ENCODE measurements at places on chromosomes 2 and 18.

GRCh38 chr18:61683856-61684255, 209.0 kb downstream of the RNF152 start:
- no peak overlapping the region for H3K27ac ChIP-seq
- H3K4me3 ChIP-seq: no peak overlapping the region
- H3K27me3 ChIP-seq: no peaks in the 10 kb centered on the region
- no peak for DNase-seq
- H3K36me3 ChIP-seq: no peaks in the 10 kb centered on the region

DNA sequence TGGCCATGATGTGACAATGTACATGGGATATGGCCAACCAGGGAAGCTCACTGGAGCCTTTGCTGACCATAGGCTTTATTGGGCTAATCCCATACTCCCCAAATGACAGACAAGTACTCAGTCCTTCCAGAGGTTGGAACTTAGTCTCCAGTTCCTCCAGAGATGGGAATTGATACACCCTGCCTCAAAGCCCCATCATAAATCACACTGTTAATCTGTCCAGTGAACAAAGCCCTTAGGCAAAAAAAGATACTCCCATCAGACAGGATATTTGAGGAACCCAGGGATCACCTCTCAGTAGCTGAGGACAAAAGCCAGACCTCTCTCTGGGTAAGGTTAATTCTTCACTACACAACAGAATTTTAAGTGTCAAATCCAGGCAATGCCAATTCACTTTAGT, 247.5 kb upstream of the CDH20 start:
- H3K27me3 ChIP-seq: no peaks in the 10 kb centered on the region
- no peak for DNase-seq
- no peak overlapping the region for H3K27ac ChIP-seq
- no peak overlapping the region for H3K4me3 ChIP-seq
- H3K4me1 ChIP-seq: no peaks in the 10 kb centered on the region

- peaks cover 47% of the 10 kb centered on the region for H3K4me1 ChIP-seq
- no peak for DNase-seq
- H3K4me3 ChIP-seq: no peak overlapping the region
- peak overlapping the region; percentile 30 for H3K27ac ChIP-seq
These were observed 65.9 kb upstream of the ITM2C start for GRCh38 chr2:230798769-230799399.

DNA sequence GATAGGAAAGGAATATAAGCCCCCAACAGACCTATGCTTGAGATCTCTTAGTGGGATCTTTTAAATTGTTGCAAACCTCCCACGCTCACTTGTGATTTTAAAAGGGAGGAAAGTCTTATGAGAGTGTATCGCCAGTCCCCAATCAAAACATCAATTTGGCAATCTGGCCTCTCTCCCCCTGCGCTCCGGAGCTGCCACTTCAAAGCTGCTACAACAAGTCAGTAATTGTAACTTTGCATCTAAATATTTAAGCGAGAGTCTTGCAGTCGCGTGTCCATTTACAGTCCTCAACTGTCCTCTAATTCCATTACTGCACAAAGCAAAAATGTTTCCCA, 8.4 kb downstream of the PAX3 start:
- DNase-seq: no peak
- H3K27me3 ChIP-seq: peaks cover 99% of the 10 kb centered on the region
- no peaks in the 10 kb centered on the region for H3K4me1 ChIP-seq
- H3K4me3 ChIP-seq: no peak overlapping the region
- H3K27ac ChIP-seq: no peak overlapping the region

DNA sequence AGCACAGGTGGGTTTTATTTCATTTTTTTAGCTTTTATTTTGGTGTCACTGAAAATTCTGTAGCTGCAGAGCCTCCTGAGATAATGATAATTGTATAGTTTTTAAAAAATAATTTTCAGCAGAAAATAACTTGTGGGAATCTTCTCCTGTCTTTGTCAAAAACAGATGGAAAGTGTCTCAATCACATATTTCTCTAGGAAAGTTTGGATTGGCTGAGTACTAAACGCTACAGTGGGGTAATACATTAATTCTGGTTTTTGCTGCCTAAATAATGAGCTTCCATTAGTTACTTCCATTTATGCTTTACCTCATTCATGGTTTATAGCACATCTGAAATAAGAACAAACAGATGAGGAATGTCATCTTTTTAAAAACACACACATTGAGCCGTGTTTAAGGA, 2.2 kb downstream of the TWIST2 start:
- peaks cover 46% of the 10 kb centered on the region for H3K27me3 ChIP-seq
- H3K4me3 ChIP-seq: no peak overlapping the region

- no peak overlapping the region for H3K4me3 ChIP-seq
- peak; percentile 69 for DNase-seq
- H3K36me3 ChIP-seq: 0 out of 2 replicates have a peak, but pooled peaks cover 4% of the 10 kb centered on the region
- peak overlapping the region; percentile 82 for H3K27ac ChIP-seq
- H3K27me3 ChIP-seq: no peaks in the 10 kb centered on the region
- peaks cover 36% of the 10 kb centered on the region for H3K4me1 ChIP-seq
These were observed 142.4 kb downstream of the CAPN13 start for GRCh38 chr2:30664761-30665358.

GRCh38 chr2:157053876-157054275, 203.6 kb upstream of the GALNT5 start:
- no peak for DNase-seq
- no peak overlapping the region for H3K27ac ChIP-seq
- H3K36me3 ChIP-seq: no peaks in the 10 kb centered on the region
- no peaks in the 10 kb centered on the region for H3K4me1 ChIP-seq
- H3K27me3 ChIP-seq: no peaks in the 10 kb centered on the region
- no peak overlapping the region for H3K4me3 ChIP-seq

DNA sequence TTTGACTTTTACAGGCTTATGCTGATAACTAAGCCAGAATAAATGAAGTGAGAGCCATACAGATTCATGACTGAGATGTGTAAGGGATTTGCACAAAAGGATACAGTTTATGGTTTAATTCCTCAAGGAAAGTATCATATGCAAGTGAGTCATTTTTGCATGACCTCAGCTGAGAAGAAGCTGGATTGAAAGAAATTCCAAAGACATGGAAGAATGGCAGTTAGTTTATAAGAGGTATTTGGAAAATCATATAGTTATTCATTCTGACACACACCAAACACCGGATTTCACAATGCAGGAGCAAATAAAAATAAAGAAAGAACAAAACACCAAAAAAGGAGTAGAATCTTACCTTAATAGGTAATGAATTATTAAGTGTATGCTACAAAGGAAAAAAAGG, 83.2 kb upstream of the RND3 start:
- no peak overlapping the region for H3K27ac ChIP-seq
- no peaks in the 10 kb centered on the region for H3K4me1 ChIP-seq
- no peaks in the 10 kb centered on the region for H3K36me3 ChIP-seq
- no peaks in the 10 kb centered on the region for H3K27me3 ChIP-seq
- no peak overlapping the region for H3K4me3 ChIP-seq
- no peak for DNase-seq

GRCh38 chr2:202032846-202033316, 774 bp upstream of the FZD7 start:
- H3K27ac ChIP-seq: peak overlapping the region; percentile 88
- peak overlapping the region; percentile 70 for H3K4me3 ChIP-seq
- peaks cover 22% of the 10 kb centered on the region for H3K4me1 ChIP-seq
- no peaks in the 10 kb centered on the region for H3K36me3 ChIP-seq

GRCh38 chr2:30422444-30423040, 24.5 kb upstream of the LCLAT1 start:
- no peak overlapping the region for H3K4me3 ChIP-seq
- DNase-seq: no peak
- no peaks in the 10 kb centered on the region for H3K27me3 ChIP-seq
- no peak overlapping the region for H3K27ac ChIP-seq
- H3K4me1 ChIP-seq: no peaks in the 10 kb centered on the region
- H3K36me3 ChIP-seq: no peaks in the 10 kb centered on the region

- peak overlapping the region; percentile 97 for H3K27ac ChIP-seq
- H3K4me1 ChIP-seq: peaks cover 60% of the 10 kb centered on the region
These were observed 47.4 kb upstream of the SMAD7 start for GRCh38 chr18:48997985-48998831.

DNA sequence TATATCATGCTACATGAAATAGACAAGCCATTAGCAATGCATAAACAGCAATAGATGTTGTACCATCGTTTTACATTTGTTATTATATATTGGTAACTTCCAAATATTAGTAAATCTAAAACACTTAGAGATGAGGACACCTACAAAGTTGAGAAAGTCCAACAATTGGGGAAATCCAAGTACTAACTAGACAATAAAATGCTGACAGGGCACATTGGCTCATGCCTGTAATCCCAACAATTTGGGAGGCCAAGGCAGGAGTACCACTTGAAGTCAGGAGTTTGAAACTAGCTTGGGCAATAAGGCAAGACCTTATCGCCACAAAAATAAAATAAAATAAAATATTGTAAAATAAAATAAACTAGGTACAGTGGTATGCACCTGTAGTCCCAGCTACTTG, 1023.1 kb downstream of the SUCLG1 start:
- H3K4me1 ChIP-seq: no peaks in the 10 kb centered on the region
- H3K4me3 ChIP-seq: no peak overlapping the region
- no peaks in the 10 kb centered on the region for H3K36me3 ChIP-seq
- no peaks in the 10 kb centered on the region for H3K27me3 ChIP-seq

GRCh38 chr2:152546230-152546837, 170.9 kb downstream of the PRPF40A start:
- peaks cover 33% of the 10 kb centered on the region for H3K4me1 ChIP-seq
- no peaks in the 10 kb centered on the region for H3K27me3 ChIP-seq
- no peaks in the 10 kb centered on the region for H3K36me3 ChIP-seq
- no peak overlapping the region for H3K27ac ChIP-seq
- no peak overlapping the region for H3K4me3 ChIP-seq
- no peak for DNase-seq

DNA sequence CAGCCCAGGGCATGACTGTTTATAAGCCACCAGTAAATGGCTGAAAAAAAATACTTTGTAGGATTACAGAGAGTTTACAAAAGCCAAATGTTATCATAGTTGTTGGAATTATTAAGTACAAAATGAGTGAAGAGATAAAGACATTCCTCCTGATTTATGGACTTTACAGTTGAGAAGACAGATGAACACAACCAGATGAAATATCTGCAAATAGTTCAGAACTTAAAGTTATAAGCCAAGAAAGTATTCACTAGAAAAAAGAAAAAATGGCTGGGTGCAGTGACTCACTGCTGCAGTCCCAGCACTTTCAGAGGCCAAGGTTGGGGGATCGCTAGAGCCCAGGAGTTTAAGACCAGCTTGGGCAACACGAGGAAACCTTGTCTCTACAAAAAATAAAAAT, 11.2 kb downstream of the PMAIP1 start:
- no peak overlapping the region for H3K4me3 ChIP-seq
- H3K36me3 ChIP-seq: no peaks in the 10 kb centered on the region
- no peak overlapping the region for H3K27ac ChIP-seq
- H3K4me1 ChIP-seq: peaks cover 49% of the 10 kb centered on the region
- H3K27me3 ChIP-seq: no peaks in the 10 kb centered on the region
- no peak for DNase-seq

GRCh38 chr2:172512810-172513523, 42.9 kb upstream of the PDK1 start:
- peaks cover 8% of the 10 kb centered on the region for H3K4me1 ChIP-seq
- no peak overlapping the region for H3K27ac ChIP-seq
- no peak overlapping the region for H3K4me3 ChIP-seq
- no peak for DNase-seq

- peaks cover 46% of the 10 kb centered on the region for H3K4me1 ChIP-seq
- peak overlapping the region; percentile 98 for H3K27ac ChIP-seq
- DNase-seq: no peak
- H3K27me3 ChIP-seq: no peaks in the 10 kb centered on the region
- H3K36me3 ChIP-seq: peaks cover 17% of the 10 kb centered on the region
These were observed 30.2 kb downstream of the XDH start for GRCh38 chr2:31384351-31384750.

DNA sequence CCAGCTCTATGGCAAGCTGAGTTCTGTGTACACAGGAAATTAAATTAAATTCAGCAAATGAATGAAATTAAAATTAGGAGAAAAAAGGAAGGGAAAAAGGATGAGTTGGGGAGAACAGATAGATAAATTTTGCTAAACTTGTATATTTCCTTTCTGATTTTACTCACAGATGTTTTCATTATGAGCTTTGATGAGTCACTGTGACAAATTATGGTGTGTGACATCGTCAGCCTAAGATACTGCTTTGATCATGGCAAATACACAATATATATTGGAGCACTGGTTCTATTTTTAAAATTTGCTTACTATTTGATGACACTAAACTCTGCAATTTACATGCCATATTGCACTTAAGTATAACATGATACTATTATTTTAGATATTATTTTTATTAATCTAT, 464.6 kb upstream of the SPHKAP start:
- no peaks in the 10 kb centered on the region for H3K27me3 ChIP-seq
- H3K4me1 ChIP-seq: no peaks in the 10 kb centered on the region
- H3K4me3 ChIP-seq: no peak overlapping the region
- H3K27ac ChIP-seq: no peak overlapping the region

- H3K4me3 ChIP-seq: no peak overlapping the region
- H3K4me1 ChIP-seq: peaks cover 15% of the 10 kb centered on the region
- H3K27me3 ChIP-seq: no peaks in the 10 kb centered on the region
These were observed 2.2 kb downstream of the EPHA4 start for GRCh38 chr2:221569871-221570270.

GRCh38 chr2:232438951-232439757, 16.8 kb upstream of the ALPI start:
- peaks cover 10% of the 10 kb centered on the region for H3K4me1 ChIP-seq
- no peak overlapping the region for H3K4me3 ChIP-seq
- no peaks in the 10 kb centered on the region for H3K36me3 ChIP-seq

DNA sequence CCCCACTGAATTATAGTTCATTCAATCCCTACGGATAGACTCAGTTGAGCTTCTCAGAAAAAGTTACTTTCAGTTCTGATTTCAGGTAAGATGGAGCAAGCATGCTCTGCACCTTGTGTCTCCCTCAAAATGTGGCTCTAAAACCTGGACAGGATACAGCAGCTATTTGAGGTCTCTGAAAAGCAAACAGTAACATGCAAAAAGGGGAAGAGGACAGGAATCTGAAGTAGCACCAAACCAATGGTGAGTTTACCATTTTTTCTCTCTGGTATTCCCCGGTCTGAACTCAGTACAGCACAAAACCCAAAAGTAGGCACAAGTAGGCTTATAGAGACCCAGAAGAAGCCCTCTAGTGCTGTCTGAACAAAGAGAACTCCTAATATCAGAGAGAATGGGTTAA, 34.1 kb downstream of the LANCL1 start:
- no peak overlapping the region for H3K27ac ChIP-seq
- no peak overlapping the region for H3K4me3 ChIP-seq

GRCh38 chr2:84779781-84780180, 101.1 kb downstream of the TRABD2A start:
- no peaks in the 10 kb centered on the region for H3K4me1 ChIP-seq
- no peak overlapping the region for H3K4me3 ChIP-seq
- peaks cover 21% of the 10 kb centered on the region for H3K27me3 ChIP-seq
- DNase-seq: no peak
- no peaks in the 10 kb centered on the region for H3K36me3 ChIP-seq
- no peak overlapping the region for H3K27ac ChIP-seq

- H3K27me3 ChIP-seq: peaks cover 54% of the 10 kb centered on the region
- no peak overlapping the region for H3K4me3 ChIP-seq
- H3K27ac ChIP-seq: no peak overlapping the region
- no peaks in the 10 kb centered on the region for H3K36me3 ChIP-seq
These were observed 252.0 kb upstream of the MYT1L start for GRCh38 chr2:2582998-2583545.

DNA sequence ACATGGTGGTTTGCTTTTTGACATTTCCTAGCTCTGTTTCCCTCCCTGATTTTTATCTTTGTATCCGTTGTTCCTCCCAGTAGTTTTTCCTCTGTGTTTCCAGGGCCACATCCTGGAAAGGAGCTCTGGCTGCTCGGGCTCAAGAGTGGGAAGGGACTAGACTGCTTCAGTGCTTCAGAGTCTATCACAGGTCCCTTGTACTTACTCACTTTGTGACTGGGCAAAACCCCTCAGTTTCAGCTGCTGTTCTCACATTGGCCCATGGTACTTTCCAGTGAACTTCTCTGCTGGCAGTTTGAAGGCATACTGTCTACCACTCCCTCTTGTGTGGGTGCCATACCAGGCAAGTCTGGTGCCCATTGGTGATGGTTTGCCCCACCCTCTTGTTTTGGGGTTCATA, 7.5 kb upstream of the STAMBP start:
- no peak overlapping the region for H3K4me3 ChIP-seq
- peaks cover 4% of the 10 kb centered on the region for H3K4me1 ChIP-seq
- DNase-seq: no peak
- no peaks in the 10 kb centered on the region for H3K27me3 ChIP-seq

Data from PC-9 (cell line).